Stimulated activated naive CD8-positive, alpha-beta T cell treated with anti-CD3 and anti-CD28 coated beads, Interleukin-15, Interleukin-2, amounts not matched to agents 100 U/mL and 50 U/mL, for 24 hours (primary cell): ENCODE measurements at places on chromosomes 6 and 20.

DNA sequence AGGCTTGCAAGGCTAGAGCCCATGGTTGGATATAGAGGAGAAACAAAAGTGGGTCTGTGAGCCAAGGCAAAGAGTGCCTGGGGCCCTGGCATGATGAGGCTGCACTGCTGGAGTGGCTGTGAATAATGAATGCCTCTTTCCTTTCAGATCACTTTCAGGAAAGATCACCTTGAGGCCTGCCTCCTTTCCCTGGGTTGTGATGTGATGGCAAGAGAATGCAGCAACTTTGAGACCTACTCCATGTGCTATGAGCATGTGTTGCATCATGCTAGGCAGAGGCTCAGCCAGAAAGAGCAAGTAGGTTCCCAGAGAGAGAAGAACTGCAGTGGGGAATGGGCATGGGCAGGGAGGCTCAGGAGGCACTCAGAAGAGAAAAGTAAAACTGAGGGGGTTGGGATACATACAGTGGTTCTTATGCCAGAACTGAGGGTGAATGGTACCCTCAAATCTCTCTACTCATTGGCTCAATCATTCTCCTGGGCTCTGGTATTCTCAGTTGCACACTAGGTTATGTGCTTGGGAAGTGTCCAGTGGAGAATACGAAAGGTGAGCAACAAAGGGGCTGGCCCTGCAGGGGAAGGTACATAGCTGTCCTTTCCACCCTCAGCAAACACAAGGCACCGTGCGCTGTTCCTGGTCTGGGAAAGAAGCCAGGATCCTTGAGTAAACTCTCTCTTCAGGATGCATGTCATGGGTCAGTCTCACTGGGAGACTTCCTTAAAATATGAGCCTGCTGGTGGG is 45.9 kb downstream of the CD164 start:
- no peak for DNase-seq

GRCh38 chr6:153086225-153086990 is 44.7 kb downstream of the RGS17 start:
- no peak for DNase-seq

DNA sequence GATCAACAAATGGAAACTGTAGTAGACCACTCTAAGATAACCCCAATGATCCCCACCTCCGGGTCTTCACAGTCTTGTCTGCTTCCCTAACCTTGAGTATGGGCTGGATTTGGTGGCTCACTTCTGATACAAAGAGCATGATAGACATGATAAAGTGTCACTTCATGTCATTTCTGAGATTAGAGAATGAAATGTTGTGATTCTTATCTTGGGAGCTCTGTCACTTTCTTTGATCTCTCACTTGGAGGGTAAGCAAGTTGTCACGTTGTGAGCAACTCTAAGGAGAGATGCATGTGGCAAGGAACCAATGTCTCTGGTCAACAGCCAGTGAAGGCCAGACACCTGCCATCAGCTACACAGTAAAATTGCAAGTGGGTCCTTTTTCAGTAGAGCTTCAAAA is 3.0 kb upstream of the GLO1 start:
- DNase-seq: no peak

- DNase-seq: no peak
Observed at GRCh38 chr20:38278131-38278530, 17.6 kb upstream of the KIAA1755 start.

- DNase-seq: no peak
Observed at GRCh38 chr20:24425523-24426135, 43.8 kb upstream of the SYNDIG1 start.

GRCh38 chr20:5920581-5920980 is 29.8 kb downstream of the TRMT6 start:
- no peak for DNase-seq

- no peak for DNase-seq
Observed at GRCh38 chr6:38027685-38028373, 208.3 kb downstream of the ZFAND3 start.

DNA sequence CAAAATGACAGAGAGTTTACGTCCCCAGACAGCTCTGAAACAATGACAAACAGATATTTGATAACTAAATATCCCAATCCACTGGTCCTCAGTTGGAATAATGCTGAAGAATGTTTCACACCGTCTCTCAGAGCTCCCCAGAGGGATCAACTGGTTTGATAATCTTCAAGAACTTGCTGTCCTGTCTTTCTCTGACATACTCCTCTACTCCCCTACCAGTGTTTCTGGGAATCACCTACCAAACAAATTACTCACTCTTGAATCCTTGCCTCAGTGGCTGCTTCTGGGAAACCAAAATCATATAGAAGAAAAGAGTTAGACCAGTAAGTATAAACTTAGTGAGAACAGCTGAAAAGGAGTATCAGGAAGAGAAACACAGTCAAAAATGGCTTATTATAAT is 469.7 kb upstream of the JAG1 start:
- no peak for DNase-seq

GRCh38 chr6:43706788-43707187 is 19.2 kb upstream of the MRPS18A start:
- no peak for DNase-seq

GRCh38 chr6:74346936-74347535 is 651.0 kb downstream of the CD109 start:
- no peak for DNase-seq

GRCh38 chr20:3407771-3408637 is 535 bp upstream of the DNAAF9 start:
- DNase-seq: peak; percentile 71

DNA sequence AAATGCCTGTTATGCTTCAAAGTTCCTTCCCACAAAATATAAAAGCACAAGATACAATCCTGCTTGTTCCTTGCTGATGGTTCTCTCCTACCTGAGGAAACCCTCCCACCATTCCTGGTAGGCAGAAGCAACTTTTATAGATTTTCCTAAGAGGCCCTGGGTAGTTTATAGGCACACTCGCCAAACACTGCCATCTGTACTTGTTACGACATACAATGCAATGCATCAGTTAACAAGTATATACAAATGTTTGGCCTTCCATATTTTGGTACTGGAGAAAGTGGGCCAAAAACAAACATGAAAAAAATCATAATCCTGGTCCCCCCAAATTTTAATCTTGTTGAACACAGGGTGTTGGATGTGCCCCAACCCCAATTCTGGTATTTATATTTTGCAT is 16.6 kb downstream of the MCM9 start:
- DNase-seq: no peak

GRCh38 chr6:107965746-107966145 is 7.7 kb upstream of the SEC63 start:
- no peak for DNase-seq

DNA sequence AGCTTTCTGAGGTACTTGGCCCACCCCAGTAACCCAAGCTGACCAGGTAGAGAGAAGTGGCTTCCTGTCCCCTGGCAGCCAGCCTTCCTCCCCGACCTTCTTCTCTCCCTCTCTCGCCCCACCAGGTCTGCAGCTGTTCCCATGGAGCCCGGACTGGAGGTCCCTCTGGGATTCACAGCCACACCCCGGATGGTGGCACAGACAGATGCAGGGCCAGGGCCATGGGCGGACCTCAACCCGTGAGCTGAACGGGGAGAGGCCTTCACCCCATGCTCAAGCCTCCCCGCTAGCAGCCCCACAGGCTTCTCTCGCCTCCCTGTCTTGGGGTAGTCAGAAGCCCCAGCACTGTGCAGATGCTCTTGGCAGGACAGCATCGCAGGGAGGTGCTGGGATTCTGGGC is 41.3 kb downstream of the CPXM1 start:
- DNase-seq: no peak

DNA sequence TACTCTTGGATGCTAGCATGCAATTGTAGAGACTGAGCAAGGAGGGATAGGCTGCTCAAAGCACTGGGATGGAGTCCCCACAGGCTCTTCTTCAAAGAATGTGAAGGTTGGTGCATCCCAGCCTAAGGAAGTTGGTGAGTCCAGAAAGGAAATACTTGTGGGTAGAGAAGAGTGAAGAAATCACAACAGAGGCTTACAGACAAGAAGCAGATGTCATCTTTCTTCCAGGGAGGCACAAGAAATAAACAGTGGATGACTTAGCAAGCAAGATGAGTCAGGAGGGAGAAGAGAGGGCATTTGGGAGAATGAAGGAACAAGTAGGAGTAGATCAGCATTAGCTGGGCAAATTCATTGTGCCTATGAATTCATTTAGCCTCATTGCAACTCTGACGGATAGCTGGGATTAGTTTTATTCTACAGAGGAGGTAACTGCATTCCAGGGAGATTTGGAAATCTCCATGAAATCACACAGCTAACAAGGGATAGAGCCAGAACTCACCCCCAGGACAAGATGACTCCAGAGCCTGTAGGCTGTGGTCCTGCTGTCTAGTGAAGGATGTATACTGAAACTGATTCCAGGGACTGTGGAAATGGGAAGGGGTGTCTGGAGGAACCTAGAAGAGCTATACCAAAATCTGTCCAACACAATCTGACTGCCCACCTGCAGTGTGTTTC is 125.8 kb upstream of the SPTLC3 start:
- no peak for DNase-seq

GRCh38 chr20:38766071-38766470 is 17.8 kb downstream of the ACTR5 start:
- DNase-seq: no peak

DNA sequence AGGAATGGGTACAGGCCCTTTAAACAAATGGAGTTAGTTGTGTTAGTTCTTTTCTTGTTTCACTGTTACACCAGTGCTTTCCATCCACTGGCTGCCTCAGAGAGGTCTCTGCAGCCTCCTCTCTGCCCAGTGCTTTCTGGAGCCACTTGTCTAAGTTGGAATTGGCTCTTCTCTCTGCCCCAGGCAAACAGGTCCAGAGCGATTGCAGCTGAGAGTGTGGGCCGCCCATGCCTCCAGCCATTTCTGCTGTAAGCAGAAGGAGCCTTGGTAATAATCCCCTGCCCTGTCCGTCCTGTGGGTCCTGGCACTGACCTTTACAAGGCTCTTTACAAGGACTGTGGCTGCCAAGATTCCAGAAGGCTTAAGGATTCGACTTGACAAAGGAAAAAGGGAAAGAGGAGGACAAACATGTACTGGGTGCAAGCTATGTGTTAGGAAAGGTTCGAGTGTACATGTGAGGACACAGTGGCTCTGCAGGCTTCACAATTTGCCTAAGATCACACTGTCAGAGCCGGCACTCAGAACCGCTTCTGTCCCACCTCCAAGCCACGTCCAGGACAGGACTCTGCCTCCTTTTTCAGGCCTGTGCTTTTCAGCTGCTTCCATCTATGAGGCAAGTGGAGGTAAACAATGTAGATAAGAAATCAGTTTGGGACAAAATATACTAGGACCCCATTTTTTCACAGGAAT is 88.5 kb downstream of the POPDC3 start:
- DNase-seq: no peak

DNA sequence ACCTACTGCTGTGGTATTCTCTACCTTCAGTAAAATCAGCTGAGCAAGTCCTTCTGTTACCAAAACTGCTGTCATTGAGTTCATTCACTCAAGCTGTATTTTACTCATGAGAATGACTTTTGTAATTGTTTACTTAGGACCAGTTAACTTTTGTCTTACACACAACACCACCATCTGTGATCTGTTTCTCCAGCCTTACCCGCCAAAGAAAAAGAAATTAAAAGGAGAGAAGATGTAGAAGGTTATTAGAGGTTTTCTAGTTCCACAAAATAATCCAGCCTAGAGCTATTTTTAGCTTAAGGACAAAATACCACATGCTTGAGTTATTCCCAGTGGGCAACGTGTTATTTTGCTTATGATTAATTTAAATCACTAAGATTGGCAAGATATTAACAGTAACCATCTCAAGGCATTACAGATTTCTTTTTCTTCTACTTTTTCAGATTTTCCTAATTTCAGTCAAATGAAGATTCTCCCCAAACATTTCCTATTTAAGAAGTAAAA is 38.2 kb downstream of the FAM8A1 start:
- DNase-seq: no peak

DNA sequence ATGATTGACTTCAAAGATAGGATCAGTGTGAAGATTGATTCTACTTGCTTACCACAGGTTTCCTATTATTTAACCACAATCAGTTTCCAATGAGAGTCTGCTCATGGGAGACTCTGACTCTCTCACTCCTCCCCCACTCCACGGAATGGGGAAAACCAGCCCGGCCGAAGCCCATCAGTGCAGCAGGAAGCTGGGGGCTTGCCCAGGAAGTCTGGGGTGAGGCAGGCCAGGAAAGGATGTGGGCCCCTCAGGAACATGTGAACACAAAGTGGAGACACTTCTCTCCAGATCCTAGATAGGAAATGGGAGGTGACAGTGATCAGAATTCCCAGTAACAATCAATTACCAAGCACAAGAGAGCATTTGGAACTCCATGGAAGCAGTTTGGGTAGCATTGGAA is 144.2 kb downstream of the TTLL2 start:
- peak; percentile 8 for DNase-seq

DNA sequence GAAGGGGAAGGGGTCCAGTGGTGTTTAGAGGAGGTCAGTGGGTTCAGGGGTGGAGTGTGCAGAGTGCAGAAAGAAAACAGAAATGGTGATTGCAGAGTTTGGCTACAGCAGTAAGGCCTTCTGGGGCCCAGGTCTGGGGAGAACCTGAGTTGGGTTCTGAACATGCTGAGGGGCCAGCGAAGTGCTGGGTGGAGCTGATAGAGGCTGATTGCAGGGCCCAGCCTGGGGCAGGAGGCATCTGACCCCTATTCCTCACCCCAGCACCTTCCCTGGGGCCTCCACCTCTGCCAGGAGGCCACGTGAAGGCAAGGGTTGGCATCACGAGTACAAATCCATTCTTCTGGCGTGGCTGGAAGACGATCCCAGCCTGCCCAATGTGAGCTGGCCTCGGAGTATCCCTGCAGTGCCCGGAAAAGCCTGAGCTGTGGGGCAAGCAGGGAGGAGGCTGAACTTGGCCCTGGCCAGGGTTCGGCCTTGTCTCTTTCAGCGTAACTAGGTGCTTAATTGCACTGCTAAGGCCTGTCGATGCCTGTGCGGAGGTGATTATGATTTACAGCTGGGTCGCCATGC is 35.3 kb downstream of the VSTM2L start:
- no peak for DNase-seq

GRCh38 chr20:19897891-19898290 is 119.3 kb upstream of the NAA20 start:
- DNase-seq: no peak

DNA sequence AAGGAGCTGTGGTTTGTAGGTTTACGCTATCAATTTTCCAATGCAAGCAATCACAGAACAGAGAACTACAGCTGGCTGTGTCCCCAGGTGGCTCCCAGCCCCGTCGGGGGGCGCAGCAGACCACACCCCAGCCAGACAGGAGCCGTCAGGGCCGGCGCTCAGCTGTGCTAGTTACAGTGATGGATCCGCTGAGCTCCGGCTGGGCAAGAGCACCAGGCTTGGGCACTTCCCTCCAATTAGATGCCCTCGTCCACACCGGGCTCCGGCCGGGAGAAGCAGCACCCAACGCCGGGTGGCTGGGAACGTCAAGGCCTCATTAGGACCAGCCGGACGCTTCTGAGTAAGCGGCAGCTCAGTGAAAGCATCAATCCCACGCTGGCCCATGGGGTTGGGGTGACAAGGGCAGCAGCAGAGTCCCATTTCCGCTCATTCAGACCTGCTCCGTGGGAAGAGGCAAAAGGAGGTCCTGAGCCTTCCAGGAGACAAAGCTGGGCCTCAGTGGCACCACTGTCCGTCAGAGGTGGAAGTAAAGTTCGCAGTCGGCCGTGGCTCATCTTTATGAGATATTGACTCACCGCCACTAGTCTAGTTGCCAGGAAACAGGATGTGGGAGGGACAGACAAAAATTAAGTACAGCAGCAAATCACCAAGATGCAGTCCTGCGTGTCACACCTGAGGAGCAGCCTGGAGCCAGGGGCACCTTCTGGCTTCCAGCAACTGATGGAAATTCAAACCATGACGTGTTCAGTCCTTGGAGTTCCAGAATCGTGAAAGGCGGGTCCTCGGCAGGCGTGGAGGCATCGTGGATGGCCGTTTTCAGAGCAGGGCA is 164.1 kb downstream of the TAF4 start:
- no peak for DNase-seq

GRCh38 chr6:2763345-2763841 is 1.8 kb upstream of the WRNIP1 start:
- DNase-seq: no peak

- DNase-seq: no peak
Observed at GRCh38 chr6:84560436-84561390, 203.7 kb downstream of the TBX18 start.
